CD4-positive, alpha-beta T cell treated with Interferon gamma for 1 hour (primary cell): ENCODE measurements at places on chromosomes 7 and 10.

- peak; percentile 32 for DNase-seq
Measured at GRCh38 chr7:24980534-24981170, 674 bp upstream of the OSBPL3 start.

- DNase-seq = no peak
Measured at GRCh38 chr7:38736138-38736537, 105.0 kb upstream of the AMPH start.

DNA sequence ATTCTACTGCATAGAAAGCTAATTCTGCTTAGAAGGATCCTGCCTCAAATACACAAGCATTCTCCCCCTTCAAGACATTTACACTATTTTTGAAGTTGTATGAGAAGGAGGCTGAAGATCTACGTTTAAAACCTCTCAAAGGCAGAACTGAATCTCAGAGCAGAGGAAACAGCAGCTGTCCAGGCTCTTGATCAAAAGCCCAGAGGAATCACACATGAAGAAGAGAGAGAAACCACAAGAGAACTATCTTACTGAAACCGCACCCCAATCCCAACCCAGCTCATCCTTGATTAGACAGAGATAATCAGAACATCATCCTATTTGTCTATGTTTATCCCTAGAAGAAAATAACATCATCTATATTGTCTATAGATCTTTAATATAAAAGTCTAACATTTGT lies 2.2 kb upstream of the DNAJC1 start:
- DNase-seq = no peak

GRCh38 chr7:8908889-8909288 lies 475.5 kb downstream of the NXPH1 start:
- no peak for DNase-seq

- DNase-seq = no peak
Measured at GRCh38 chr7:129480674-129481363, 21.5 kb upstream of the SMKR1 start.

GRCh38 chr7:156545979-156546378 lies 94.6 kb upstream of the RNF32 start:
- DNase-seq = no peak

DNA sequence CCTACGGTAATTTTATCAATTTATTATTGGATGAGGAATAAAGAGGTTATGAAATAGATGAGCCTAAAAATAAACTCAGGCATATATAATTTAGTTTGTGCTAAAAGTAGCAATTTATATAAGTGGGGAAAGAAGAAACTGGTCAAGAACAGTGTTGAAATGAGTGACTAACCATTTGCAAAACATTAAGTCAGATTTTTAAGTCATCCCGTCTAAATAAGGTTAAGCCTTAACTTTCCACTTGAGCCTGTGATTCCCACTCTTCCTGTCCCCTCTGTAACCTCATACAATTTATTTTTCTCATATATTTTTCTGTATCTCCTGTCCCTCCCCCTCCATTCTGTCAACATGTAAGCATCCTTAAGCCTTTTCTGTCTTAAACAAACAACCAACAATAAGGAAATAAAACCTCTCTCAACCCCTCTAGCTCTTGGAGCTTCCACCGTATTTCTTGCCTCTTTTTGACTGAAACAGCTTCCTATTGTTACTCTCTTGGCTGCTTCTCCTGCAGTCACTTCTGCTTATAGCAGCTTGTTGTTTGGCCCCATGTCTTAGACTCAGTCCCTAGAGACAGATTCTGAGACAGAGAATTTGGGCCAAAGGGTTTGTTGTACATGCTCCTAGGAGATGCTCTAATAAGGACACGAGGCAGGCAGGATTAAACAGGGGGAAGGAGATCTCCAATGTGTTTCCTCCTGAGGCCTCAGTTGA lies 109.7 kb downstream of the GNAI1 start:
- DNase-seq = no peak

DNA sequence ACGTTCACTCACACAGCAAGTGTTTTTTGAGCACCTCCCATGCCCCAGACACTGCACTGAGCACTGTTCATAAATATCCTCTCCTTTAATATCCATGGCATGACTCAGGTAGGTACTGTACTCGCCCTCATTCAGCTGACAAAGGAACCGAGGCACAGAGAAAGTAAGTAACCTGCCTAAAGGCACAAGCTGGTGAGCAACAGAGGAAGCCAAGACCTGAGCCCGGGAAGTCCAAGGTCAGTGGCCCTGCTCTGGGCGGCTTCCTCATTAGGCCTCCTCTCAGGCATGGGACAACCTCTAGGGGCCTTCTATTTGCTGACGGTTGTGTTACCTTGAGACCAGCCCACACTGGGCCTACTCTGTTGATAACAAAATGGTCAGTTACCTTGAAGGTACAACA lies 45.1 kb upstream of the EZH2 start:
- DNase-seq = no peak

- no peak for DNase-seq
Measured at GRCh38 chr7:86978808-86979506, 80.5 kb downstream of the ELAPOR2 start.

DNA sequence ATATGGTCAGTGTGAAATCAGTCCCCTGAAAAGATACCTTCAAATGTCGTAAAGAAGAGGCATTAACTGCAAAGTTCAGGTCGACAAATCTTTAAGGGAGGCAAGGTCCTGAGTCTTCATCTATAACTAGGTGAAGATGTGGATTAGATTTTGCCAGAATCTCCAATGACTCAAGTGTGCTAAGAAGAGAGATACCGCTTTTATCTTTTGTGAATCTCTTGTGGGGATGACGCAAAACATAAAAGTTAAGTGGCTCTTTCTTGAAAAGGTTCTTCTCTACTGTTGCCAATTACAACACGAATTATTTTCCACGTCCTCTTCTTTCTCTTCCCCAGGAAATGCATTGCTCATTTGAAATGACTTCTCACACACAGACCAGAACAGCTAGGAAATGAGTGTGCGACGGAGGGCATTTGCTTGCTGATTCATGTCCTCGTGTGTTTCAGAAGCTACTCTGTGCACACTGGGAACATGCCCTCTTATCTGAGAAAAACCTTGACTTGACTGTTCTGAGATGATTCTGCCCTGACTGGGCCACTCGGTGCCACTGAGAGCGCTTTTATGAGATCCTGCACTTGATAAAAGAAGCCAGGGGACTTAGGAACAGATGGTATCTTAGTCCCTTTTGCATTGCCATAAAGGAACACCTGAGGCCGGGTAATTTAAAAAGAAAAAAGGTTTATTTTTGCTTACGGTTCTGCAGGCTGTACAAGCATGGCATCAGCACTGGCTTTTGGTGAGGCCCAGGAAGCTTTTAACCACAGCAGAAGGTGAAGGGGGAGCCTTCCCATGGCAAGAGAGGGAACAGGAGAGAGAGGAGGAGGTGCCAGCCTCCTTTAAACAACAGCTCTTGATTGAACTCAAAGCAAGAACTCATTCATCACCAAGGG lies 169.5 kb upstream of the PFKP start:
- DNase-seq = no peak

- DNase-seq = no peak
Measured at GRCh38 chr10:132776821-132777220, 9.1 kb downstream of the NKX6-2 start.

DNA sequence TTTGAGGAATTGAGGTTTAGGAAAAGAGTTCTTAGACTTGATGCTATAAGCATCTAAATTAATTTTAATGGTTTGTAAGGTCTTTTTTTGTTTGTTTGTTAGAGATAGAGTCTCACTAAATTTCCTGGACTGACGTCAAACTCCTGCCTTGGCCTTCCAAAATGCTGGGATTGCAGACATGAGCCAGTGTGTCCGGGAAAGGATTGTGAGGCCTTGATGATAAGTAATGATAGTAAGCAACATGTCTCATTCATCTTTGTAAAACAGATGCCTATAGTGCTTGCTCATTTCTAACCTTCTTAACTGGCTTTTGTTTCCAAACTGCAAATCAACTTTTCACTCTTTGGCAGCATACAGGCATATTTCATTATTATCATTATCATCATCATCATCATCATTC lies 176.0 kb upstream of the KCND2 start:
- no peak for DNase-seq

GRCh38 chr10:75079436-75080083 lies 31.9 kb upstream of the SAMD8 start:
- no peak for DNase-seq

- DNase-seq = no peak
Measured at GRCh38 chr7:85554236-85555178, 367.7 kb upstream of the SEMA3D start.

DNA sequence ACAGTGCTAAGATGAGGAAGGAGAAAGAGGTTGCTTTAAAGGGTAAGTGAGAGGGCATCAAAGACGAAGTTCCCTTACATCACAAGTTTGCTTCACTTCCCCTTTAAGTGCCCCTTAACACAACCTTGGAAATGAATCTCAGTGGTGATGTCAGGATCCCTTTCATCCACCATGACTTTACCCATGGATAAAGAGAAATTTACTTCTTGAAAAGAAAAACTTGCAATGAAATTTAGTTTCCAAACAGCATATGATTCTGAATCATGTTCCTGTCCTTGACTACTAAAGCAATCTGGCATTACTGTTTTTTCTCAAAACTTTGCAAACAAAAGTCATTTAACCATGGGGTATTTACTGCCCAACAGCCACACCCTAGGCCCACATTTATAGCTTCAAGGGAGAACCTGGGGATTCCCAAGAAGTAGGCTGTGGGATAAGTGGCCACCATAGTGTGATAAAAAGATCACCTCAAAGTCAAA lies 135.9 kb downstream of the ITGB8 start:
- peak; percentile 11 for DNase-seq

GRCh38 chr7:121195874-121196273 lies 132.9 kb upstream of the WNT16 start:
- DNase-seq = no peak

DNA sequence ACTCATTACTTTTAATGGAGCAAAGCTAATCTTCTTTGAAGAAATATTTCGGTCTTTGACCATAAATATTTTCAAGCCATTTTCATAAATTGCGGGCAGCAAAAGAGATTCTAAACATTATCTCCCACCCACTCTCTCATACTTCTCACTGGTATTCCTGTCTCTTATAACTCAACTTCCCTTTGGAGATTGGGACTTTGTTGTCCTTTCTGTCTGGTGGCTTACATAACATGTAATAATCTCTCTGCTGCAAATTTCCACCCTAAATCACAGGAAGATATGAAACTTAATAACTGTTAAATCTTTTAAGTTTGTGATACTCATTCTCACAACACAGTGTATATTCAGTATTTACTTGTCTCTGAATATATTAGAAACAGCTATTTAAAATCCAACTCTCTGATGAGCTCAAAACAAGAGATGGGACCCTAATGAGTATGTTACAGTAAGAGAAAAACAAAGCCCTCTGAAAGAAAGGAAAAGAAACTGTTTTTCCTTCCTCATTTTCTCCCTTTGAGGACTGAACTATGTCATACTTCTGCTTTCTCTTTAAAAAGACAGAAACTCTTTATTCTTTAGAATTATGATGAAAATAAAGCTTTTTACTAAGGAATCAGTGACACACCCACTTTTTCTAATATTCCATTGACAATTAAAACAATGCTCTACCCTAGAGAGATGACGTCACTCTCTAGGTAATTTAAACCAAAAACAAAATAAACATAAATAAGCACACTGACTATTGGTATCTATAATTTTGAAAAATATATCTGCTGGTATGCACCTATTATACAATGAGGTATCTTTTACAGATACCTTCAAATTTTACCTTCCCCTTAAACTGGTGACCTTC lies 14.7 kb downstream of the CALCR start:
- no peak for DNase-seq

GRCh38 chr10:103517234-103518085 lies 24.0 kb downstream of the NEURL1 start:
- no peak for DNase-seq

DNA sequence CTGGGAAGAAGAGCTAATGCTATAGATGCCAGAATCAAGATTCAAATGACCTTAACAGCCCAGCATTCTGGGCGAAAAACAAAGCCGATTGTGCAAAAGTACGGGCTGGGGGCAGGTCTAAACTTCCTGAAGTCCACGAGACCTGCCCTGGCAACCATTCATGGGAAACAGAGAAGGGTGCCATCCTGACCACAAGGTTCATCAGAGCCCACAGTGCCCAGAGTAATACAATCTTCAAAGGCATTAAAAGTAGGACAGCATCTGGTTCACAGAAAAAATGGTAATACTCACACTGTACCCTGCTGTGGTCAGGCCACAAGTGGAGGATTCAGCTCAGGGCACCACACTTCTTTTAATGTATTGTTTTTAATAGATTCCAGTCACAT lies 36.1 kb downstream of the SORBS1 start:
- no peak for DNase-seq
